ENCODE measurements at places on chromosomes 2 and 18.

- no peak for DNase-seq
Observed at GRCh38 chr2:31031132-31031706, 107.0 kb downstream of the GALNT14 start.

GRCh38 chr2:52703004-52703403 lies 1064.6 kb upstream of the CHAC2 start:
- no peak for DNase-seq

DNA sequence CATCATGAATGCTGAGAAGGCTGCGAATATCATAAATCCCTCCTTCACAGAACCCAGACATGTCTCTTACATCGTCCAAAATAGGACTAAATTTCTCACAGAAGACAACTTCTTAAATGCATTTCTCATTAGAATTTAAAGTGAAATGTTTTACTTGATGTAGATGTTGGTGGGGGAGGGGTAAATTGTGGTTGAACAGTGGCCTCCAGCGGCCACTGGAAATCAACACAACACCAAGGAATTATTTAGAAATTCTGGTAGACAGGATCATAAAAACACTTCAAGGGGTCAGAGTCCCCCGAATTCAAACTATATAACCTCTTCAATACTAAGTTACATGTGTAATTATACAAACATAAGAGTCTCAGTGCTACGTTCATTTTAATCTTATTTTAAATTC lies 135.9 kb downstream of the ABCA12 start:
- no peak for DNase-seq

- DNase-seq, result no peak
Observed at GRCh38 chr2:9206991-9207640, 504 bp downstream of the ASAP2 start.

DNA sequence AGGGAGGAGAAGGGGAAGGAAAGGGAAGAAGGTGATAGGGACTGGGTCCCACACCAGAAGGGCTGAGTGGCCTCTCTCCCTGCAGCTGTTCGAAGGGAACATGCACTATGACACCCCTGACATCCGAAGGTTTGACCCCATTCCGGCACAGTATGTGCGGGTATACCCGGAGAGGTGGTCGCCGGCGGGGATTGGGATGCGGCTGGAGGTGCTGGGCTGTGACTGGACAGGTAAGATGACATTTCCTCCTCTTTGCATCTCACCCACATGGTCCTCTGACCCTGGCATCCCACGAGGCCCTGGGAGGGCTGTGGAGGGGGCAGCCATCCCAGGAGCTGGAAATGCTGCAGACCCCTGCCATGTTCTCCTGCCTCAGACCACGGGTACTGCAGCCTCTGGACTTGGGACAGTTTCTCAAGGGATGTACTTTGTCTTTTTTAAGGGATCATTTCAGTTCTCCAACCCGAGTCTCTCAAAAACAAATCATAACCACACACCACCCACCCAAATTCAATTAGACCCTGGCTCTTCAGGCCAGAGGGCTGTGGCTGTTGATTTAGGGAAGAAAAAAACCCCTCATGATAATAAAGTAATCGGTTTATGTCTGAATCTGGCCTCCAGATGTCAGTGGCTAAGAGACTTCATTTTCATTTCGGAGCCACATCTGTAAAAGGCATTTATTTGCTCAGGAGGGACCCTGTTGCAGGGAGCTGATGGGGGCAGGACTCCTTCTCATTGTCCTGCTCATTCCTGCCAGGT lies 63.5 kb downstream of the NRP2 start:
- no peak for DNase-seq

DNA sequence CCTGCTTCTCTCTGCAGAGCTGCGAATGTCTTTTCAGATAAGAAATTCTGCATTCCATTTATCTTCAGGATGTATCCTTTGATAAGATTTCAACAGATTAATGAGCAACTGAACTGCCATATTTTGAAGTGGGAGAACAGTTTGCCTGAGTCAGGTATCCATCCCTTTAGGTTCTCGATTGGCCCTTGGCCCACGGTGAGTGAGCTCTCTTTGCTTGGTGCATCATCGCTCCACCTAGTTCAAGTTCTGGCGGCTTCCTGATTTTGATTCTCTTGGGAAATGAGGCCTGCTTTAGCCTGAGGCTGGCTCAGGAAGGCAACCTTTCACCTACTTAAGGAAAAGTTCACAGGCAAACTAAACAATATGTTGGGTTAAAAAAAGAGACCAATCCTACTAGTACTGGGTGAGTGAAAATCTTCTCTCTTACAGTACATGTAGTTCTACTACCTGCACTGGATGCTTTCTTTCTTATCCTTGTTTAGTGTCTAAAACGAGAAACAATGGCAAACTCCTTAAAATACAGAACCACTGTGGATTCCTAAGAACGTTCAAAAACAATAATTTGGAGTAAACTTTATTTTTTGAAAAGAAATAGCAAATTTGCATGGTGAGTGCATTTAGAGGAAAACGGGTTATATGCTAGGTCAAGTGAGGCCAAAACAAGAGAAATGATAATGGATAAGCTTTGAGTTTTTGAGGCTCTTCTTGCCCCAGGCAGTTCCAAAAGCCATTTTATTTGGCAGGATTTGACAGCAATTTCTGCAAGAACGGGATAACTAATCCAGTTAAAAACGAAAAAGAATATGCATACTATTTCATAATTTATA lies 837 bp upstream of the ACSL3 start:
- no peak for DNase-seq

GRCh38 chr18:50606609-50607008 lies 46.7 kb downstream of the MAPK4 start:
- DNase-seq, result no peak
